ENCODE measurements at places on chromosomes 6 and 20. TPM values are rescaled to one million over a fixed set of nuclear protein-coding genes. Genes with fewer than 3 reads are reported as not detected.

DNA sequence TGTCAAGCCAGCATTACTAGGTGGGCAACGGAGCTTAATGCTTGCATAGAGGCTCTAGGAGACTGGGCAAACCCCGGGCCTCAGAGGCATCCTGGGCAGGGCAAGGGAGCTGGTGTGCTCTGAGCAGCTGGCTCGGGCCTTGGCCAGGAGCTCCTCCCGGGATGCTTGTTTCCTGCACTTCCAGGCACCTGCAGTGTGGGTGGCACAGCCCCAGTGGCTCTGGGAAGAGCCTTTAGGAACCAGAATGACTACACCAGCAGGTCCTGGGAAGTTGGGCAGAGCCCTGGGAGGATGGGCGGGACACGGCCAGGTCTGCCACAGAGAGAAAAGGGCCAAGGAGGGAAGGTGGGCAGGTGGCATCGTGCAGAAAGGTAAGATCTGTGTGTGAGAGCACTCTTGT lies 80.4 kb upstream of the CD93 start:
- no peak overlapping the region for H3K4me3 ChIP-seq
- H3K36me3 ChIP-seq = no peaks in the 10 kb centered on the region
- H3K27ac ChIP-seq = no peak overlapping the region
- DNase-seq = no peak
- H3K27me3 ChIP-seq = peaks cover 8% of the 10 kb centered on the region

DNA sequence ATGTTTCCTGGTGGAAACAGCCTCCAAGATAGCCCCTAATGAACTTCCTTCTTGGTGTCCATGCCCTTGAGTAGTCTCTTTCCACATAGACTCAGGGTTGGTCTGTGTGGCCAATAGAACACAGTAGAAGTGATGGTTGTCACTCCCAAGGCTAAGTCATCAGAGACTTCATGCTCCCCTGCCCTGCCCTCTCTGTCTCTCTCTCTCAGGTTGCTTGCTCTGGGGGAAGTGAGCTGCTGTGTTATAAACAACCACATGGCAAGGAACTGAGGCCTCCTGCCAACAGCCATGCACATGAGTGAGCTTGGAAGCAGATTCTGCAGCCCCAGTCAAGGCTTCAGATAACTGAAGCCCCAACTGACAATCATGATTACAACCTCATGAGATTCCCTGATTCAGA lies 85.3 kb upstream of the SLC22A16 start:
- H3K4me3 ChIP-seq = no peak overlapping the region
- no peak for DNase-seq
- H3K27me3 ChIP-seq = peaks cover 4% of the 10 kb centered on the region
- H3K27ac ChIP-seq = no peak overlapping the region

- no peaks in the 10 kb centered on the region for H3K4me1 ChIP-seq
- H3K27ac ChIP-seq = no peak overlapping the region
- peaks cover 1% of the 10 kb centered on the region for H3K27me3 ChIP-seq
- DNase-seq = no peak
- peaks cover 4% of the 10 kb centered on the region for H3K36me3 ChIP-seq
Measured at GRCh38 chr6:66638518-66638917, 931.5 kb upstream of the EYS start.

- H3K4me3 ChIP-seq = no peak overlapping the region
- no peak overlapping the region for H3K27ac ChIP-seq
- peaks cover 4% of the 10 kb centered on the region for H3K27me3 ChIP-seq
- DNase-seq = no peak
Measured at GRCh38 chr20:49729780-49730179, 16.1 kb upstream of the B4GALT5 start.

DNA sequence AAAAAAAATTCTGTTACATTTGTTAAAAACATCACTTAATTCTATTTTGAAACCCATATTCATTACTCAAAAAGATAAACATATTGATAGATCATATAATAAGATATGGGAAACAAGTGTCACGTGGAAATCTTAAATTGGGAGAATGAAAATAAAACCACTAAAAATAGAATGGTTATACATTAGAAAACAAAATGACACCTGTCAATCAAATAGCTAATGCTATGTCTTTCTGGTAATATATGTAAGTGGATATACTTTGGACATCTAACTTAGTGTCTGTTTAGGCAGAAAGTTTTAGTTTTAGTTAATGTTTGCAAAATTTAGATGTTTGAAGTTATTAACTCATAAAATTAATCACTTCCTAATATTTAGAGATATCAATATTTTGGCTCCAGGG lies 95.1 kb upstream of the SIM1 start:
- no peak overlapping the region for H3K4me3 ChIP-seq
- peaks cover 4% of the 10 kb centered on the region for H3K36me3 ChIP-seq
- no peaks in the 10 kb centered on the region for H3K4me1 ChIP-seq
- DNase-seq = no peak
- no peak overlapping the region for H3K27ac ChIP-seq

GRCh38 chr20:4324611-4325243 lies 309.4 kb upstream of the RNF24 start:
- H3K4me3 ChIP-seq = no peak overlapping the region
- H3K27me3 ChIP-seq = peaks cover 5% of the 10 kb centered on the region
- no peaks in the 10 kb centered on the region for H3K4me1 ChIP-seq
- H3K27ac ChIP-seq = no peak overlapping the region

DNA sequence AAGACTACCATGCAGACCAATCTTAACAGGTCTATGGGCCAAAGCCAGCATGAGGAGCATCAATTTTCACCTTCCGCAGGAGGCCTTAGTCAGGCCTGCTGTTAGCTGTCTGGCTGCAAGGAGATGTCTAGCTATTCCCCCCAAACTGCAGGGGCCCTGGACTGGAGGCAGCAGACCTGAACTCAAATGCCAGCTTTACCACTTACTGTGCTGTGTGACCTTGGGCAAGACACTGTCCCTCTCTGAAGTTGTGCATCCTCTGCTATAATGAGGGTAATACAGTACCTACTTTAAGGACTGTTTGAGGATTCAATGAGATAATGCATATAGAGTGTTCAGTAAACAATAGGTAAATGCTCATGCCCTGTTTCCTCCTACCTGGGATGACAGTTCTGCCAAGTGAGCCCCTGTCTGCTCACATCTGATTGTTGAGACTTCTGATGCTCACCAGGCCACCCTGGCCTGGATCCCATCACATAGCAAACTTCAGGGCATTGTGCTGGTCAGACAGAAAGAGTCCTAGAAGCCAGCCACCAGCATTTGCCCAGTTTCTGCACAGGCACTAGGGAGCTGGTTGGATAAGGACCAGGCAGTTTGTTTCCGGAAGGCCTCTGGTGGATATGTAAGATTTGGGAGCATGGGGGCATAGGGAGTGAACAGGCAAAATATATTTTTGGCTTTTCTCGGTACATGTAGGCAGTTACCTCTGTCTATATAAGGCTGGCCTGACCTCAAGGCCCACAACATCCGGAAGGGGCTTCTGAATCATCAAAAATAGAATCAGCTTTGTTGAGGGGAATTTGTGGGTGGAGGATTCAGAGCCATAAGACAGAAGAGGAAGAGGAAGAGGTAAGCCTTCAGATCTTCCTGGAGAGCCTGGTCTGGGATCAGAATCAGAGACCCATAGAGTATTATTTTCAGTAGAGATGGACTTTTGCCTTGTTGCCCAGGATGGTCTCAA lies 2.3 kb upstream of the OCSTAMP start:
- H3K4me3 ChIP-seq = peak overlapping the region; percentile 69
- H3K36me3 ChIP-seq = no peaks in the 10 kb centered on the region
- no peaks in the 10 kb centered on the region for H3K27me3 ChIP-seq
- peaks cover 21% of the 10 kb centered on the region for H3K4me1 ChIP-seq
- peak overlapping the region; percentile 22 for H3K27ac ChIP-seq

DNA sequence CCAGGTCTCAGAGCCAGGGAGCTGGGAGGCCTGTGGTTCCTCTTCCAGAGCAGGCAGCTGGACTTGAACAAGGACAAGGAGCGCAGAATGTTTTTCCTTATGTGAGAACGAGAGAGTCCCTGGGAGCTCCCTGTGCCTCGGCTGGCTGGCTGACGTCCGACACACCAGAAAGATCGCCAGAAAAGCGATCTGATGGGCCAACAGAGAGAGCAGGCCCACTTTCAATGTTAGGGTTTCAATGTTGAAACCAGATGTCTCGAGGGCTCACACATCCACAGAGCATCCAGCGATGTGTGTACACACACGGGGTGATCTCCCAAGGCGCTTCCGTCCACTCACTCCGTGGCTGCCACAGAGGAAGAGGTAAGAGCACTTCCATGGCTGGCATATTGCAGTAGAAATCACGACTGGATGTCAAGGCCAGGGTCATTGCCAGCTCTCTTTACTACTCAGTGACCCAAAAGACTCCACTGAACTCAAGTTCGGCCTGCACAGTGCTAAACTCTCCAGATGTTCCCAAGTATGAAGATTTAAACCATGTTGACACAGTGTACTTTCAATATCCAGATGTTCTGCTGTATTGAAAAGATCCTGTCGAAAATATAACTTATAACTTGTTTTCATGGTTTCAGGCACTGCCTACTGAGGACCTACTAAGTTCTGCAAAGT lies 70.8 kb upstream of the FOXC1 start:
- peak overlapping the region; percentile 36 for H3K27ac ChIP-seq
- no peak overlapping the region for H3K4me3 ChIP-seq
- H3K4me1 ChIP-seq = peaks cover 25% of the 10 kb centered on the region
- peaks cover 12% of the 10 kb centered on the region for H3K36me3 ChIP-seq

DNA sequence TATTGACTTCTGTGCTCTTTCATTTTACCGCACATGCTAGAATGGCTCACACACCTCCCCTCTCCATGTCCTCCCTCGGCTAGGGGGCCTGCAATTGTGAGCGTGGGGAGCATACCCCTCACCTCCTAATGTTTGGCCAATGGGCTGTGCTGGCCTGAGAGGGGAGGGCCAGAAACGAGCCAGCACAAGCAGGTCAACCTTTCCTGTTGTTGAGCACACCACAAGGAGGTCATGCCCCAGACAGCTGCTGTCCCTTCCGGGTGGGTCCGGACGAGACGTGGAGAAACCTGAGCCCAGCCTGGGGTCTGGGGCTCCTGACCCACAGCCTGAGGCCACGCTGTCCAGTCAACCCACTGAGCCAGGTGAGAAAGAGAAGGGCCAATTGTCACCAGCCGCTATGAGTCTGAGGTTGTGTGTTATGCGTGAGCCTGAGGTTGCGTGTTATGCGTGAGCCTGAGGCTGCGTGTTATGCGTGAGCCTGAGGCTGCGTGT lies 77.4 kb downstream of the TTLL2 start:
- H3K36me3 ChIP-seq = no peaks in the 10 kb centered on the region
- peaks cover 2% of the 10 kb centered on the region for H3K27me3 ChIP-seq
- no peak overlapping the region for H3K27ac ChIP-seq
- no peaks in the 10 kb centered on the region for H3K4me1 ChIP-seq
- DNase-seq = no peak

GRCh38 chr6:152160346-152160745 lies 352.9 kb downstream of the ESR1 start:
- H3K4me3 ChIP-seq = no peak overlapping the region
- no peak for DNase-seq

- no peak for DNase-seq
- no peaks in the 10 kb centered on the region for H3K27me3 ChIP-seq
- no peak overlapping the region for H3K27ac ChIP-seq
- H3K36me3 ChIP-seq = no peaks in the 10 kb centered on the region
Measured at GRCh38 chr6:133166766-133167165, 74.4 kb upstream of the EYA4 start.

GRCh38 chr6:145823328-145823944 lies 8.8 kb upstream of the FBXO30 start:
- no peaks in the 10 kb centered on the region for H3K36me3 ChIP-seq
- H3K27me3 ChIP-seq = no peaks in the 10 kb centered on the region
- no peak overlapping the region for H3K4me3 ChIP-seq
- no peak for DNase-seq
- H3K27ac ChIP-seq = no peak overlapping the region
- peaks cover 19% of the 10 kb centered on the region for H3K4me1 ChIP-seq

DNA sequence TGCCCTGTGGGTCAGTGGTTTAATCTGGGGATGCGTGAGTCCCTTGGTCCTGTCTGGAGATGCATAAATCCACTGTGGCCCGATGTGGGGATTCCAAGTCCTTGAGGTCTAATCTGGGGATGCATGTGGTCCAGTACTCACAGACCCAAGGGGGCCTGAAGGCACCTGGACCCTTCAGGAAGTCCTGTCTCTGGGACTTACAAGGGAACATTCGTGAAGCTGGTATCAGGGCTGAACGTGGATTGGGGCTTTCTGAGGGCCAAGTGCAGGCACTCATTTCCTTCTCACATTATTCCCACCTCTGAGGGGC lies 25.2 kb upstream of the GTSF1L start:
- peaks cover 28% of the 10 kb centered on the region for H3K4me1 ChIP-seq
- peaks cover 18% of the 10 kb centered on the region for H3K27me3 ChIP-seq
- DNase-seq = peak; percentile 3
- H3K27ac ChIP-seq = no peak overlapping the region
- H3K4me3 ChIP-seq = no peak overlapping the region

DNA sequence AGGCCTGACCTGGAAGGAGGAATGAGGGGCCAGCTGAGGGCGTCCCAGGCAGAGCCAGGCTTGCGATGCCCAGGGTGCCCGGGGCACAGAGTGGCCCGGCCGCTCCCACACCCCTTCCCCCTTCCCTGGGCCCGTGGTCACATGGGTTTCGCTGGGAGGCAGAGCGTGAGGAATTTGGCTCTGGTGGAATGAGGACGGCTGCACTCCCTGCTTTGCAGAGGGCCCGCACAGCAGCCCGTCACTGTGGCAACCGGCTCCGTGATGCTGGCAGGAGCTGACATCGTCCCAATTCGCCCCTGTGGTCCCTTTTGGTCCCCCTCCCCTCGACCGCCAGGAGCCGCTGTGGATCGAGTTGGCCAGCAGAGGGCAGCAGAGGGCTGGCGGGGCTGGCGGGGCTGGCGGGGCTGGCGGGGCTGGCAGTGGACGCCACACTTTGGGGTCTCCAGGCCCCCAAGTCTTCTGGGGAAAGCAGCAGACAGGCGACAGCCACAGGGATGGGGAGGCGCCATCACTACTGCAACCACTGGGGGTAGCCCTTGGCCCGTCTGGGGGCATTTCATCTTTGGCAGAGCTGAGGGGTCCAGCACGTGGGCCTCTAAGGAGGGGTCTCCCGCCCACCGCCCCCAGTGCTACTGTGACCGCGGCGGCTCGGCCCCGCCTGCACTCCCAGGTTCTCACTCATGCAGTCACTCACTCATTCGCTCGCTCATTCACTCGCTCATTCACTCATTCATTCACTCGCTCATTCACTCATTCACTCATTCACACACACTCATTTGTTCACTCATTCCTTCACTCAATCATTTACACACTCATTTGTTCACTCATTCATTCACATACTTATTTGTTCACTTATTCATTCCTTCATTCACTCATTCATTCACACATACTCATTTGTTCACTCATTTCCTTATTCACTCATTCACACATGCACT lies 49.7 kb upstream of the BHLHE23 start:
- H3K4me1 ChIP-seq = no peaks in the 10 kb centered on the region
- DNase-seq = peak; percentile 46
- no peak overlapping the region for H3K27ac ChIP-seq

The RAB44 gene
- not detected for polyA plus RNA-seq

The PCK1 gene
- not detected for polyA plus RNA-seq

The ZBTB2 gene
- 11.5 TPM for polyA plus RNA-seq

The FOXS1 gene
- not detected for polyA plus RNA-seq

The AGER gene
- polyA plus RNA-seq = 0.57 TPM

The MEI4 gene
- not detected for polyA plus RNA-seq

The ZNF831 gene
- polyA plus RNA-seq = 0.59 TPM

The KIF13A gene
- polyA plus RNA-seq = 1.1 TPM

The FAM209B gene
- polyA plus RNA-seq = 0.57 TPM

The BMP7 gene
- polyA plus RNA-seq = not detected

The NMBR gene
- not detected for polyA plus RNA-seq

The TP53INP2 gene
- polyA plus RNA-seq = 1.8 TPM

The SAMHD1 gene
- polyA plus RNA-seq = 297 TPM

The PBOV1 gene
- not detected for polyA plus RNA-seq

The CGA gene
- not detected for polyA plus RNA-seq

The GSTA3 gene
- not detected for polyA plus RNA-seq

The C6orf141 gene
- not detected for polyA plus RNA-seq
